ENCODE measurements at places on chromosomes 2 and 18.

GRCh38 chr18:54924948-54925347, 34.3 kb downstream of the CCDC68 start:
- DNase-seq: no peak

DNA sequence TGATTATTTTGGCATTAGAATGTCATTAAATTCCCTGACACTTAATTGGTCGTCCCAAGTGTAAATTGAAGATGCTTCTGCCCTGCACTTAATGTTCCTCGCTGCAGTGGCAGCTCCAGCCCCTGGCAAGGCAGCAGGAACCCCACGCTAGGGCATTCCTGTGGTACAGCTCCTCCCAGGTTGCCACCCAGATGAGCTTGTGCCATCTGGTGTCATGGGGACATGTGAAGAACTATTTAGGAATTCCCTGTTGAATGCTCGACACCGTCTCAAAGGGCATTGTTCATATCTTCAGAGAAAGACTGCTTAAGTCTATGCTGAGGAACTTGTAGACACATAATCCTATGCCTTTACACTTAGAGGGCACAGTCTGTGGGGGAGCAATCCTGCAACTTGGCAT, 38.9 kb downstream of the BCL2L11 start:
- DNase-seq: no peak

DNA sequence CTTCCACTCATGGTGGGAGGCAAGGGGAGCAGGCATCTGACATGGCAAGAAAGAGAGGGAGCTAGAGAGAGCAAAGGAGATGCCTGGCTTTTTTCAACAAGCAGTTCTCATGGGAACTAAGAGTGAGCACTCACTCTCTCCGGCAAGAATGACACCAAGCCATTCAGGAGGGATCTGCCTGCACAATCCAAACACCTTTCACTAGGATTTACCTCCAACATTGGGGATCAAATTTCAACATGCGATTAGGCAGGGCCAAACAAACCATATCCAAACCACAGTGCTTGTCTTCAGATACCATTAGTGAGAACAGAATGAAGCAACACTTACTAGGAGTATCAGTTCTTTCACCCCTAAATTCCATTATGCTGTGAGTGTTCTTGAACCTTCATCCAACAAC, 77.3 kb downstream of the FIGN start:
- no peak for DNase-seq

- DNase-seq: no peak
Measured at GRCh38 chr2:48283586-48284269, 246.2 kb upstream of the STON1 start.

DNA sequence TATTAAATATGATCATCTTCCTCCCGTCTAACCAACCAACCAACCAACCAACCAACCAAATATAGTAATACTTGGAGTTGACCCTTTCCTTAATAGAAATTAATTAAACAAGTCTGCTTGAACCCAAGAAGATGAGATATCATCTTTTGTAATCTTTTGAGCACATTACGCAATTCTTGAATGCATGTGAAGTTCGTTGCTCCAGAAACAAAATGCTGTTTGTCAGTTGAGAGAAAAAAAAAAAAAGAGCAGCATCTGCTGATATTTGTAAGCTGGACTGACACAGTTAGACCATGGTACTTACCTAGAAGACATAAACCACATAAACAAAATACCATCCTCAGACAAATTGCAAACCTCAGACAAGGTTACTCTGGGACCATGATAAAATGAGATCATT, 9.2 kb upstream of the SERPINB2 start:
- no peak for DNase-seq

DNA sequence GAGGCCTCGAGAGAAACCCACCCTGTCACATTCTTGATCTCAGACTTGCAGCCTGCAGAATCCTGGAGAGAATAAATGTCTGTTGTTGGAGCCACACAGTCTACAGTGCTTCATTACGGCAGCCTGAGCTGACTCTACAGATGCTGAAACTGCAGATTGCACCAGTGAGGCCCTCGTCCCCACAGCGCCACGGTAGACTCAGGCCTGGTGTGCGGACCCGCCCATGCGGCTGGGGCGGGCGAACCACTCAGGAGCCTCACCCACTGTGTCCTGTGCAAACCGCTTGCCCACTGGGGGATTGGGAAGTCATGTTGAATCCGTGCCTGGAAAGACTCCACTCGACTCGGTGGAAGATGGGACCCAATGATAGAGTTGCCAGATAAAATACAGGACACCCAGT, 125.2 kb upstream of the COPS8 start:
- no peak for DNase-seq

DNA sequence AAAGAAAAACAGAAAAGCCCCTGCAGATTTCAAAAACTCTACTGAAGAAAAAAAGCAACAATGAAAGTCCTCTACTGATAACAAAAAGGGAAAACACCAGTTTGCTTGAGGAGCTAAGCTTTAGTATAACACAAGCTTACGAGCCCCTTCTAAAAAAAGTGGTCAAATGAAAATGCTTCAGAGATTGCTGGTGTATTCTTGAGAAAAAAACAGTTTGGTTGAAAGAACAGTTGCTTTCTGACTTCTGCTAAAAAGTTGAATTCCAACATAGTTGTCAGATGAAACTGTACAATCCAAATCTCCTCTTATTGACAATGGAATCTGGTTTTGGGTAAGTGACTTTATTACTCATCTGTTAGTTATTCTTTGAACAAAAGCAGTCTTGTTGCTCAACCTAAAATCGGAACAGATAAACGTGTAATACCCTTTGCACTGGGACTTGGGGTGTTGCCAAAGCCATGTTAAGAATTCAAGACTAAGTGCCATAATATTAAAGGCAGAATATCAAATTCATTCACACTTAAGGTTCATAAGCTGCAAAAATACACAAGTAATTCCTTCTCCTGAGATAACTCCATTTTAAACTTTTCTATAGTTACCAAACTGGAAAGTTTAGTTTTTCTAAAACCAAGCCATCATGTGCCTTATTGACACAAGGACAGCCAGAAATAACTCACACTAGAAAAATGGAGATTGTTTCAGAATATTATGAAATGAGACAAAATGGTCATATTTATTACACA, 45.3 kb upstream of the SPAG16 start:
- no peak for DNase-seq

GRCh38 chr18:73462092-73462491, 594.3 kb upstream of the NETO1 start:
- no peak for DNase-seq

DNA sequence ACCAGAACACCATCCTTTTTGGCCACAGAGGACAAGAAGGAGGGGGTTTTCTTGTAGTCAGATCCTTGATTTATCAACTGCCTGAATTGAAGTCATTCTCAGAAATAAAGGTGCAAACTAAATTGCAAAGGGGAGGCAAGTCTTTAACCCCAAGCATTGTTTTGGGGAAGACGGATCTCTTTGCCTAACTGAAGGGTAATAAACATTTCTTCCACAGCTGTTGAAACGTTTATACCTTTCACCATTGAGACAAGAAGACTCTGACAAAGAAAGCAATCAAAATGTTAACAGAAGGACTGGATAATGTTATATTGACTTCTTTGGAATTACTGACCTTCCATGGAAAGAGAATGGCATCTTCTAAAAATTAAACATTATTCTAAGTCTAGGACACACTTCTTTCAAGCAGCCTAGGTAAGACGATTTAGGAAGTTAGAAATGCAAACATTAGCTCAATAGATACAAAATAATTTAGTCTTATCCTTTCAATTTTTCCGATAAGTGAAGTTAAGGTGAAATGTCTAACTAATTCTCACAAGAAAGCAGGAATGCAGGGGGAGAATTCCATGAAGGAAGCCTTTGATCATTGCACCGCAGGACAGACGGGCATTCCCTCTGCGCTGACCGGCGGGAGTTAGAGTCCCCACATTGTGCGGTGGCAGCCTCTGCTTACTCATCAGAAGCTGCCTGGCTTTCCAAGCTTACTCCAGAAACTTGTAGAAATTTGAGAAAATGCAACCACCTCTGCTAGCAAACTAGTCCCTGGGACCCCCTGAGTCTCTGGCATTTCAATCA, 69.4 kb upstream of the COPS8 start:
- DNase-seq: no peak

GRCh38 chr2:150938527-150938926, 323.1 kb downstream of the RBM43 start:
- DNase-seq: no peak

GRCh38 chr2:30710016-30710415, 97.2 kb downstream of the CAPN13 start:
- no peak for DNase-seq

DNA sequence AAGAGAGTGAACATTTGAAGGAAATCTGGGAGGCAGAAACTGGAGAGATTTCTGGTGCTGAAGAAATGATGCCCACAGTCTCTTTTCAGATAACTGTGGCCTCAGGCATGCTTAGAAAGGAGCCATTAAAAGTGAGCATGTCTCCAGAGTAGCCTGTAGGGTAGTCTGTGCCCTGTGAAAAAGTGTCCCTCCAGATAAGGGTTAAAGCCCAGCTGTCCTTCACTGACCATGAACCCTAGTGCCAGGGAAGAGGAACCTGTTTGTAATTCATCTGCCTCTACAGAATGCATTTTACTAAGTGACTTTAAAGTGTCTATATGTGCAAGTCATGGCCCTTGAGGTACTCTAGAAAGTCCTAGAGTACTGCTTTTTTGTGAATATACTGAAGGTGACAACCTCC, 30.5 kb upstream of the EHBP1 start:
- no peak for DNase-seq

DNA sequence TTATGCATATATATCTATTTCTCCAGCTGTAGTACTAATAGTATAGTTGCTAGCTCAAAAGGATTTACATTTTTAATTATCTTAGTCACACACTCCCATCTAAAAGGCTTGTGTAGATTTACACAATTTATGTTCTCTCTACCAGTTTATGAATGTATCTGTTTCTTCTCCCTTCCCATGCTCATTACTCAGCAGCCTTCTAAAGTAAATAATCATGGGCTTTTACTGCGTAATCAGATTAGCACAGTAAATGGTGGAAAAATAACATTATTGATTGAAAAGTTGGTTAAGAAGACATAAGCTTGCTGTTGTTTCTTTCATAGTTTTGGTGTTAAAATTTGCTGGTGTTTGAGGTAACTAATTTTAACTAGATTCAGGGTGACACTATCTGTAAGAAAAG, 81.8 kb downstream of the PTPN4 start:
- no peak for DNase-seq

GRCh38 chr2:130737592-130737991, 8.7 kb downstream of the GPR148 start:
- no peak for DNase-seq

DNA sequence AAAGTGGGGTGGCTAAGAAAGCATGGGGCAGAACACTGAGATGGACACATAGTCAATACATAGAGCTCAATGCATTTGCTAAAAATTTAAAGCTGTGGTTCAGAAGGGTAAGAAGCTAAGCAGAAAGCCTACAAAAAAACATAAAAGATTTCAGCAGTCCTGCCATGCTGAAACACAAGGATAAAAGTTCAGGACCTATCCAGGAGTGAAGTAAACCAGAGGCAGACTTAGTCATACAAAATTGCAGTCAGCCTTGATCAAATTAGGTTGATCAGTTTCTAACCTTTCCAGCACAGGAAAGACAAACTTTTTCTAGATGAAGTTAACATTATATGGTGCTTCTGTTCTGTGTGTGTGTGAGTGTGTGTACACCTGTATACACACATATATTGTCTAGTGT, 120.8 kb upstream of the RBMS1 start:
- no peak for DNase-seq

DNA sequence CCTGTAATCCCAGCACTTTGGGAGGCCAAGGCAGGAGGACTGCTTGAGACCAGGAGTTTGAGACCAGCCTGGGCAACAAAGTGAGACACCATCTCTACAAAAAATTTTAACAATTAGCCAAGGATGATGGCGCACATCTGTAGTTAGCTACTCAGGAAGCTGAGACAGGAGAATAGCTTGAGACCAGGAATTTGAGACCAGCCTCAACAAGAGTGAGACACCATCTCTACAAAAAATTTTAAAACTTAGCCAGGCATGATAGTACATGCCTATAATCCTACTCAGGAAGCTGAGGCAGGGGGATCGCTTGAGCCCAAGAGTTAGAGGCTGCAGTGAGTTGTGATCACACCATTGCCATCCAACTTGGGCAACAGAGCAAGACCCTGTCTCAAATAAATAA, 7.0 kb downstream of the MEMO1 start:
- no peak for DNase-seq

GRCh38 chr2:238143239-238143951, 4.9 kb downstream of the KLHL30 start:
- DNase-seq: no peak

GRCh38 chr2:226074391-226074790, 674.9 kb downstream of the NYAP2 start:
- no peak for DNase-seq

GRCh38 chr2:82875858-82876257, 1583.2 kb downstream of the SUCLG1 start:
- DNase-seq: no peak

- DNase-seq: no peak
Measured at GRCh38 chr2:49359721-49360406, 205.5 kb upstream of the FSHR start.

- DNase-seq: no peak
Measured at GRCh38 chr2:85607268-85608215, 4.3 kb downstream of the C2orf68 start.

DNA sequence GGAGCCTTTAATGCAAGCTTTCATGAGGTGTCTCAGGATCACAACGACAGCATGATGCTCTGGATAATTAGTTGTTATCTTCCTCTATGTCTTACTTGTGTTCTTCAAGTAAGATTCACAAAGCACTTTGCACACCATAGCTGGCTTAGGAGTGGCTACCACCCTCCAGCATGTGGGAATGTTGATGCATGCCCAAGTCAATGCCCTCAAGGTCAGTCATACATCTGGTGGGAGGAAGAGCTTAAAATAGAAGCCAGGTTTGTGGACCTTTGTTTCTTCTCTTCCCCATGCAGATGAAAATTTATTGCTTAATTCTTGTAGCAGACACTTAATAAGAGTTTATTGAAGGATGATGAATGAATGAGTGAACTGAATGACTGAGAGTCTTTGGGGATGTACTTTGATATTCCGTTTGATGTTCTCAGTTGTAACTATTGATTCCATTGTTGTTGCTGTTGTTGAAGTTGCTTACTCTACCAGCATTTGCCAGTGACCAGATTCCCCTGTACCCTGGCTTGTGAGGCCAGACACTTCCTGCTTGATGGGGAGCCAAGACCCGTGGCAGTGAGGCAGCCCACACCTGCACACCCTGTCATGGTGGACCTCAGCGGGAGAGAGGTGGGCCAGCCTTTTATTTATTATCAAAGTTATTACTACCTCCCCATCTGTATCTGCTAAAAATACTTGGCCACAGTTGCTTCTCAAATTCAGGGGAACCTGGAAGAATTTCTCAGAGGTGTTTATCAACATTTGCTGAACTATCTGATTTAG, 137.8 kb downstream of the LAMA3 start:
- no peak for DNase-seq

- DNase-seq: no peak
Measured at GRCh38 chr2:61712060-61712459, 141.8 kb downstream of the FAM161A start.

Data from hypothalamus (tissue), 51 donors.